ENCODE measurements at places on chromosomes 4 and X.
A peak's percentile ranks its signal among the peaks of the same experiment; 100 is the strongest.

GRCh38 chr4:156896527-156896926 is 75.1 kb downstream of the PDGFC start:
- DNase-seq: no peak

DNA sequence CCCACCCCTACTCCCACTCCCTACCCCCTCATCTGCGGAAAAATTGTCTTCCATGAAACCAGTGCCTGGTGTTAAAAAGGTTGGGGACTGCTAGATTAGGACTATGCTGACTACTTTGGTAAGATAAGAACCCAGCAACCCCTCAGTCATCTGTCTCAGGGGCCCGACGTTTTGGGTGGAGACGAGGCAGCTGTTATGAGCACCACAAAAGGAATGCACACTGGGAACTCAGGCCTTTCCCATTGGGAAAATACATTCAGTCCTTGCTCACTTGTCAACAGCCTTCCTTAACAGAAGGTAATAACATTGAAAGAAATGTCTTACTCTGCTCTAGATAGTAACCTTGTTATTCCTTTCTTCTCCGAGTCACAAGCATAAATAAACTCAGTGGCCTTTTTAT is 310.8 kb downstream of the AFF2 start:
- DNase-seq: peak; percentile 63

- no peak for DNase-seq
Observed at GRCh38 chr4:11014199-11014598, 329.6 kb upstream of the CLNK start.

- DNase-seq: no peak
Observed at GRCh38 chr4:13427599-13428325, 56.4 kb downstream of the RAB28 start.

- peak; percentile 78 for DNase-seq
Observed at GRCh38 chr4:147550626-147551246, 66.5 kb upstream of the TMEM184C start.

GRCh38 chr4:182102576-182102975 is 140.6 kb upstream of the TENM3 start:
- no peak for DNase-seq

DNA sequence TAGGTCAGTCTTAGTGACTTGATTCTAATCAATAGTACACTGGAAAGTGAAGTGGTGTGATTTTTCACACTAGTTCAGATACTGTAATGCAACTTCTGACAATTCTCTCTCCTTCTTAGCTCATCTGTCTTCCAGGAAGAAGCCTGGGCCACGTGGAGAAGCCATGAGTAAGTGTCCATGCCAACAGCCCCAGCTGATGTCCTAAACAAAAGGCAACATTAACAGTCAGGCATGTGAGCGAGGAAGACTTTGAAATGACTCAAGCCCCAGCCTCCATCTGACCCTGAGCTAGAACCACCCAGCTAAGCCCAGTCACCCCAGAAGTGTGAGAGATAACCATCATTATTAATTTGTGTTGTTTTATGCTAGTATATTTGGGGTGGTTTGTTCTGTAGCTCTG is 115.7 kb upstream of the MAGEB16 start:
- DNase-seq: no peak

DNA sequence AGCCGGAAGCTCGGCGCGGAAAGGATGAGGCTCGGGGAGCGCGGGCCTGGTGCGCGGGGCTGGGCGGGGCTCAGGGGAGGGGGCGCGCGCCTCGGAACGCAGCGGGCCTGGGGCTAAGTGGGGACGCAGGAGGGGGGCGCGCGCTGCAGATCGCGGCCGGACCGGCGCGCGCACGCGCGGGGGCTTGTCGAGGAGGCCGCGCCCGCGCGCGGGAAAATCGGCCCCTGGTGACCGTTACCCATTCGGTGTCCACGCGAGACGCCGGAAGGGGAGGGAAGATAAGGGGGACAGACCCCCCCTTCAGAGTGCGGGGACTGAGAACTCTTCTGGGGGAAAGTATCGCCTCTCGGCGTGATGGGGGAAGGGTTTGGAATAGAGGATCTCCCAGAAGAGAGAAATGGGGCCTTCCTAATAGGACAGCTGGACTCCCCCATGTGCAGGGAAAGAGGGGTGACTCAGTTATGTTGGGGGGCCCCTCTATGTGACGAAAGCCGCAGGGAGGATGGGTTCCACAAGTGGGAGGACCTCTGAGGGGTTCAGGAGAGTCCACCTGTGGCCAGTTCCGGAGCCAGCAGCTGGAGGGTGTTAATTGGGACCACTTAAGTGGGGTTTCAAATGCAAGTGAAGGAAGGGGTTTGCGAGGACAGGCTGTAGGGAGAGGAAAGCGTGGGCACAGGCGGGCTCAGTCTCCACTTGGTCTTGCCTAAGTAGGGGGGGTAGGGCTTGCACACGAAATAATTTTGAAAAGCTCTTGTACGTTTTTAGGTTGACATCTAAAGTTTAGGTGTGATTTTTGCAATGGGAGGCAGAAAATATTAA is 584 bp downstream of the SUV39H1 start:
- DNase-seq: peak; percentile 59

DNA sequence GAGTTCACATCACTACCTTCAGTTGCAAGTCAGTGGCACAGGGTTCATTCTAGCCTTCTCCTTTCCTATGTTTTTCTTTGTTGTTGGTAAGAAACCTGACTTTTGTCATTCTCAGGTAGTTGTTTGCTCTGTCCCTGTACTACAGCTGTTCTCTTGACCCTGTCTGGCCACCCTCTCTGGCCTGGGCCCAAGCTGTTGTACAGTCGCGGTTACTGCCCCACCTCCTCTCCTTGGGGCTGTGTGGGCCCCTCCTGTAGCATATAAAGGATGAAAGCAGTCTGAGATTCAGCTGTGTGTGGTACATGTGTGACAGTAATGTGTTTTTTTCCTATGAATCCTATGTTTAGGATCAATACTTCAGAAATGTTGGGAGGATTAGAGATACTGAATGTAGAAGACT is 12.5 kb downstream of the MOB1B start:
- no peak for DNase-seq

DNA sequence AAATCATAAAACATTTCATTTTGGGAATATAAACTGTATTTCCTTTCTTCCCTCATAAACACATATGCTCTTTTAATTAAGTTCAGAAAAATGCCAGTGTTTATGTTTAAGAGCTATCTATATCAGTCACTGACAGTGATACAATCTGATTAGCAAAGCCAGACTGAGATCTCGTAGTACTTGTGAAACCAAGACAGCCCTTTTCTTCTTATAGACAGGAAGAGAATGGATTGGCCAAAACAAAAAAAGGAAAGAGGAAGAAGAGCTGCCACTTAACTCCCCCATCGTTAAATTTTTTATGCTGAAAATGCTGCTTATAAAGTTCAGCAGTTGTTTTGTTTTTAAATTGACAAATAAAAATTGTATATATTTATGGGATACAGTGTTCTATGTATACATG is 87.4 kb downstream of the PLAC1 start:
- DNase-seq: no peak

DNA sequence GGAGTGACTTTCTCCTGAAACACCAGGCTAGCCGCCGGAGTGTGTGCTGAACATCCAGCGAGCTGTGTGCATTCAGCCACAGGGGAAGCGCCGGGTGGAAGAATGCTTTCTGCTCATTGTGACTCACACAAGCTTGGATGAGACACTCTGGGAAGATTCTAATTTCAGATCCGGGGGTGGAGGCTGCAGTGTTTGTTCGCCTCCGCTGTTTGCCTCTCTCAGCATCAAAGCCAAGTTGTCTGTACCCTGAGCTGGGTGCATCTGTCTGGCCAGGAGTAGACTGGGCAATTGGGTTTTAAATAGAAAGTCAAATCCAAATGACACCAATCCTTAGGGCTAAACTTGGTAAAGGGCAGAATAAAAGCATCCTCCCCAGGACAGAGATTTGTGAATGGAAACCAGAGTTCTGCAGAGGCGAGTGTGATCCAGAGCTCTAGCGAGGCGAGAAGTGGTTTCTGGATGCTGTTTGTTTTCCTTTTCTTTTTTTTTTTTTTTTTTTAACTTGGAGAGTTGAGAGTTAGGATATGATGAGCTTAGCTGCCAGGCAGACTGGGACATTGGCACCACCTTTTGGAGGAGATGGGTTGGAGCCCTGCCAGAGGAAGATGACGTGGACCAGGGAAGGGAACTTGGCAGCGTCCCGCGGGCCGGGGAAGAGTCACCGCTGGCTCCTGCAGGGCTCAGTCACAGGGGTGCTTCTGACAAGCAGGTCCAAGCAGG is 196.0 kb upstream of the PSAPL1 start:
- peak; percentile 91 for DNase-seq

DNA sequence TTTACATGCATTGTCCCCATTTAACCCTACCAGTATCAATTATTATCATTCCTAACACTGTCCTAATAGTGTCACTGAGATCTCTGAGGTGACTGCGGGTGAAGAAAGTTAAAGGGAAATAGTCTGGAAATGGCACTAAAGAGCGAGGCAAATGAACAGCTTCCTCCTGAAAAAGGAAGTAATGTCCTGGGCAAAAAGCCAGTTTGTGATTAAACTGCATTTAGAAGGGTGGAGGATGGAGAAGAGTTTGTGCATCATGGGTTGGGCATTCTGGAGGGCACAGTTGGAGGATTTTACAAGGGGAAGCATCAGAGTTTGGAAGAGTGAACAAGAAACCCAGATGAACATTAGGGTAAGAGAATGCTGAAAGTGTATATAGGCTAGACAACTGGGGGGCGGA is 60.5 kb upstream of the SLC25A4 start:
- no peak for DNase-seq

DNA sequence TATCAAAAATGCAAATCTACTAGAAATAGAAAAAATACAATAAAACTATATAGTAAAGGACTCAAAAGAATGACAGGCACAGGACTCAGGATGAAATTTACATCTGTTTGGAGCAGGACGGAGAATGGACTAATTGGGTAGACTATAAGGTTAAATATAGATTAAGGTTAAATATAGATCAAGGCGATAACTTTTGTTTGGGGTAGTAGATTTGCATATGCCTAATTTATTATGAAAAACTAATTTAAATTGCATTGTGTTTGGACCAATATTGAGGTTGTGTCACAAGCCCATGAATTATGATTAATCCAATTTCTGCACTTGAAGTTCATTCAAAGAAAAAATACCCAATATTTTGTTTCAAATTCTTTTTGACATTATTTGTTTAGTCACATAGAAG is 31.0 kb downstream of the MTHFD2L start:
- no peak for DNase-seq

DNA sequence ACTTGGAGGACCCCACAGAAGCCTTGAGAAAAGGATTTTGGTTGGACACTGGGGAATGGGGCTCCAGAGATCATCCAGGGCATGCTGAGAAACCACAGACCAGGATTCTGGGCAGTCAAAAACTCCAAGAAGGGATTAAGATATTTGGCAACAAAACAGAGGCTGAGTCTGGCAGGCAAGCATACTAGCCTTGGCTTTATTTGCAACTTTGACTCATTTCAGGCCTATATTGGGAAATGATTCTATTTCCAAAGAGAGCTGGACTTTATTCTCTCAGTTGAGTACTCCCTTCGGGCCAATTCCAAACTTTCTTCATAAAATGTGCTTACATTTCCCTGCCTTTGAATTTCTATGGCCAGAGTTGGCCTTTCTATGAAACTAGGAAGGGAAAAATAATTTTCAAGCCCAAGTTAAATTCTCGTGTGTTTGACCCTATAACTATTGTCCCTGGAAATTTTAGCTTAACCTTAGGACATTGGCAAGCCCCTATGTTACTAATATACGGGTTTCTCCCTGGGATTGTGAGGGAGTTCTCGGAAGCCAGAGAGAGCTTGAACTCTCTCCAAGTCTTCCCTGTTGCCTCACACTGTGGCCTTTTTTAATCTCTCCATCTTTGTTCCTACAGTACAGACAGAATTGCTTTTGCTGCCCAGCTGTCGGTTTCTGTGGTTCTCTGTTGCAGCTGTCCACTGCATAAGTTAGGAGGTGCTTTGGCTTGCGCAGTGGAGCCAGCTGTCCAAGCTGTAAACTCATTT is 112.6 kb upstream of the FAM9A start:
- peak; percentile 49 for DNase-seq

Data from fibroblast of skin of right biceps (primary cell).